HT-29 (cell line): ENCODE measurements at places on chromosomes 6 and 20.

- peak; percentile 29 for DNase-seq
Measured at GRCh38 chr6:159929819-159930218, 39.0 kb downstream of the MAS1 start.

DNA sequence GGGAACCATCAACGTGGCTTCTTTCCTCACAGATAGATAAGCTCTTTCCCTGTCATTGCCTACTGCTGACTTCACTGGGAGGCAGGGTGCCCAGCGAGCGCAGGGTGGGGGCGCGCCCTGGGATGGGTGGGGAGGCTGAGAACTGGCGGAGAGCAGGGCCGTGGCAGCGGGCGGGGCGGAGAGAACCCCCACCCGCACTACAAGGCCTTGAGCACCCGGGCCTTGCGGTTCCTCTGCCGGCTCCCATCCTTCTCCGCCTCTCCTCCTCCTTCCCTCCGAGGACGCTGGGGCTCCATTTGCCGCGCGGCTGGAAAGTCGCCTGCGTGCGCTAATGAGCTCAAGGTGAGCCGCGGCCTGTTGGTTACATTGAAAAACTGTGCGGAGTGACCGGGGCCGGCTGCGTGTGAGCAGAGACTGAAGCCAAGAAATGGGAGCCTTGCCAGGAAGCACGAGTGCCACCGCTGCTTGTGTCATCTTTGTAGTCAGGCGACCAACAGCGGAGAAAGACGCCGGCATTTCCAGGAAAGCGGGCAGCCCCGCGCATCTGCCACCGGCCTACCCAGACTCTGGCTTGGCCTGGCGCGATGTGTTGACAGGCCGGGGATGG is 963.5 kb upstream of the SLC35B3 start:
- no peak for DNase-seq

GRCh38 chr20:47304287-47304686 is 52.2 kb downstream of the ZMYND8 start:
- DNase-seq, result peak; percentile 92

DNA sequence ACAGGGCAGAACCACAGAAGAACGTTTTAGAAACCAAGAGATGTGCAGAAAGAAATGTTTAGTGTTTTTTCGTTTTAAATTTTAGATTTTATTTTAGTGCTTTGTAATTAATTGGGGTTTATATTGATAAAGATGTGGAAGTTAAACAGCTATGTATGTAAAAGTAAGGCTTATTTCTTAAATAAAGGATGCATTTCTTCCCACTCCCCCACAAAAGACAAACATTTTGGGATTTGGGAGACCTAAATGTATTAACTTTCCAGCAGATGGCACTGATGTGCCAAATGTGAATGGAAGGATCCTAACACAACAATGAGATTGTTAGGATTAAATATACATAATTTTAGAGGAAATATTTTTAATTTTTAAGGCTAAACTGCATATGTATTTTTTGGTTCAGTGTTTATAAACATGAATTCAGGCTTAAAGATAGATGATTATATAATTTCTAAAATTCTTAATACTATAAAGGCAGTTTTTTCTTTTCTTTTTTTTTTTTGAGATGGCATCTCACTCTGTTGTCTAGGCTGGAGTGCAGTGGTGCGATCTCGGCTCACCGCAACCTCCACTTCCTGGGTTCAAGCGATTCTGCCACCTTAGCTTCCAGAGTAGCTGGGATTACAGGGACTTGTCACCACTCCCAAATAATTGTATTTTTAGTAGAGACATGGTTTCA is 12.0 kb downstream of the PFDN4 start:
- peak; percentile 82 for DNase-seq

DNA sequence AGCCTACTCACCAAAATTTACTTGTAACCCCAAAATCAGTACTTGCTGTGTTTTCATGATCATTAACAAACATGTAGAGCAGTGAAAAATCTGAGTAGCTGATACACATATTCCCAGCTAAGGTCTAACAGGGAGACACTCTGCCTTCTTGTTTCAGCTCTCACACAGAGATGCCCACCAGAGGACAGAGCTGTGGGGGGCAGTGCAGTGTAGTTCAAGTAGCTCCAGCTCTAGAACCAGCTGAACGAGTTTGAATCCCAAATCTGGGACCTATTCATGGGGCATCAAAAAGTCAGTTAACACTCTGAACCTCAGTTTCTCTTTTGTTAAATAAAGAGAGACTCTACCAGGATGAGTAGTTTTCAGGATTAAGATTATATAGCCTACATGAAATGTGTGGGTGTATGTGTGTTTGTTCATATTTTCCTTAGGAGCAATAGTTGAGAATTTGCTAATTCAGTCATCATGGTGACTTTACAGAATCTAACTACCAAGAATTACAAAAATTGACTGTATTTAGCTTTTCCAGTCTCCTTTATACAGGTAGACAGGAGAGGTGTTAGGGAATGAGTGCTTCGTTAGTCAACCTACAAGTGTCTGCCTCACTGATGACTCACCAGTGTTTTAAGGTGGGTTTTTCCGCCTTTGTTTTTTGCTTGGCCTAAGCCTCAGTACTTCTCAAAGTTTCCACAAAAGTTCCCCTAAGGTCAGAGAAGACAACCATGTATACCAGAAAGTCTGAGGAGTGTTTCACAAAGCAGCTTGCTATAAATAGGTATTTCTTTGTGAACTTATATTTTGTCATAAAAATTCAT is 164.0 kb upstream of the RUNX2 start:
- no peak for DNase-seq

DNA sequence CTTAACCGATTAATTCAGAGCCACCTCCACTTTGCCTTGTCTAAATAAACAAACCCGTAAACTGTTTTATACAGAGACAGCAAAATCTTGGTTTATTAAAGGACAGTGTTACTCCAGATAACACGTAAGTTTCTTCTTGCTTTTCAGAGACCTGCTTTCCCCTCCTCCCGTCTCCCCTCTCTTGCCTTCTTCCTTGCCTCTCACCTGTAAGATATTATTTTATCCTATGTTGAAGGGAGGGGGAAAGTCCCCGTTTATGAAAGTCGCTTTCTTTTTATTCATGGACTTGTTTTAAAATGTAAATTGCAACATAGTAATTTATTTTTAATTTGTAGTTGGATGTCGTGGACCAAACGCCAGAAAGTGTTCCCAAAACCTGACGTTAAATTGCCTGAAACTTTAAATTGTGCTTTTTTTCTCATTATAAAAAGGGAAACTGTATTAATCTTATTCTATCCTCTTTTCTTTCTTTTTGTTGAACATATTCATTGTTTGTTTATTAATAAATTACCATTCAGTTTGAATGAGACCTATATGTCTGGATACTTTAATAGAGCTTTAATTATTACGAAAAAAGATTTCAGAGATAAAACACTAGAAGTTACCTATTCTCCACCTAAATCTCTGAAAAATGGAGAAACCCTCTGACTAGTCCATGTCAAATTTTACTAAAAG is 2.7 kb downstream of the FOXC1 start:
- DNase-seq, result peak; percentile 56

GRCh38 chr6:110389689-110390382 is 25.5 kb downstream of the DDO start:
- DNase-seq, result no peak

GRCh38 chr20:41334036-41334435 is 6.6 kb upstream of the LPIN3 start:
- DNase-seq, result no peak

GRCh38 chr6:63839485-63839884 is 203.9 kb downstream of the PHF3 start:
- no peak for DNase-seq

DNA sequence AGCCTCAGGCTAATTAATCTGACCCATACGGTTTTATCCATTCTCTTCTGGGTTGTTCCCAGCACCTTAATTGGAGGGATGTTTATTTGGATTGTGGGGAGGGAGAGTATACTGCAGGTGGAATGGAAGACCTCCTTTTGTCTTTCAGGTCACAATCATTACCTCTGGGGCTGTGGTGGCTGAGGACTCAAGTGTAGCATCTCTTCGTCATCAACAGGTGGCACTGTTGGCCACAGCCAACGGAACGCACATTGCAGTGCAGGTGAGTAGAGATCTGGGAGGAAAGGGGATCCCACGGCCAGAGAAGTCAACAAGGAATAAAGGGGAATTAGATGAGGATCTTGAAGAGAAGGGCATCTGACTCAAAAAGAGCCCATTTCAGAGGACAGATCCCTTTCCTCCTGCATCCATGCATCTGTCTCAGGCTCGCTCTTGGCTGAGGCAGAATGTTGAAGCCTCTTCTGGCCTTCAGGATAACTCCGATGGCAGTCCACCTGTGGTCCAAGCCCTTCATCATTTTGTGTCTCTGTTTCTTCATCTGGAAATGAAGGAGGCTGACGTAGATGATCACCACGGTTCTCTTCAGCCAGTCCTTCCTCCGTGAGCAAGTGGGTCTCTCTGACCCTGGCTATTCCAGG is 3.2 kb upstream of the DEF6 start:
- DNase-seq, result peak; percentile 61

DNA sequence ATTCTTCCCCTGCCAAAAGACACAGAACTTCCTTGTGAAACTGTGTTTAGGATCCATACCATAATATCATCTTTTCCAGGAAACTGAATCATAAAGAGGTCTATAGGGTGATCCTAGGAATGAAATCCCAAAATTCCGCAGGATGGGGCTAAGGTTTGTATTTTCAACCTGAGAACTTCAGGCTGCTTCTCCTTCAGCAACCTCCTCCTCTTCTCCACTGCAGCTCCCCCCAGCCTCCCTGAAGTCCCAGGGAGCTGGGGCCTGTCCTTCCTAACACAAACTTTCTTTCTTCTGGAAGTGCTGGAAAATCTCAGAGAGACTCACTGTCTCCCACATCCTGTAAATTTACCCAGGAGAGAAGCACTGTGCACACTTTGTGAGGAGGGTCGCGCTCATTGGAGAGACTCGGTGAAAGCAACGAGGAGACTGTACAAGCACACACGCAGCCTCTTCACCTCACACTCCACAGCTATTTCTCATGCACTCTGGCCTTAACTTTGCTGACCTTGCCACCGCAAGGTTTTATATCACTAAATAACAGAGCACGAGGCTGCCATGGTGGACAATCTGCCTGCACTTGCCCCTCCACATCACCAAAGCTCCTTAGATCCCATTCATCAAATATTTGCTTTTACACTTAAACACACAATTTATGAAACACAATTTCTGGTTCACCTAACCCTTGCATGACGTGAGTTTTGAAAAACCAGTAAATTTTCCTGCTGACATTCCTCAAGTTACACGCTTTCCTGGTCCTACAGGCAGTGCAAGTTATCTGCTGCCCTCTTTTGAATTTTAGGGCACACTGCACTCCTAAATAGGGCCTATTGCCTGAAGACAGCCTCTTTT is 14.3 kb downstream of the ID4 start:
- DNase-seq, result peak; percentile 51

DNA sequence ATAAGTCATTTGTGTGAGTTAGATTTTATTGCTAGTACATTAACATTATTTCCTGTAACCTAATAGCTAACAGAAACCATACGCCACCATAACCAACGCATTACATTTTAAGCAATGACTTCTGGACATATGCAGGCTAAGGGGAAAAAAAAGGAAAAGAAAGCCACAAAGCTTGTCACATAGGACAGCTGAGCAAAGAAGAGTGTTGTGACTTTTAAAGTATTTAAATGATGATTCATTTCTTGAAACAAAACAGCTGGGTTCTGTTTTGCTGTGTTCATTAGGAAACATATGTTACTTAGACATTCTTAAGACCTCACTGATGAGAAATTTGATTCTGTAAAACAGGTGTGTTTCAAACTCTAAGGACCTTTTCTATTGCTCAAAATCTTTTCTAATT is 171.4 kb downstream of the COL9A1 start:
- no peak for DNase-seq

GRCh38 chr20:57902473-57902872 is 192.7 kb upstream of the PMEPA1 start:
- DNase-seq, result peak; percentile 40

DNA sequence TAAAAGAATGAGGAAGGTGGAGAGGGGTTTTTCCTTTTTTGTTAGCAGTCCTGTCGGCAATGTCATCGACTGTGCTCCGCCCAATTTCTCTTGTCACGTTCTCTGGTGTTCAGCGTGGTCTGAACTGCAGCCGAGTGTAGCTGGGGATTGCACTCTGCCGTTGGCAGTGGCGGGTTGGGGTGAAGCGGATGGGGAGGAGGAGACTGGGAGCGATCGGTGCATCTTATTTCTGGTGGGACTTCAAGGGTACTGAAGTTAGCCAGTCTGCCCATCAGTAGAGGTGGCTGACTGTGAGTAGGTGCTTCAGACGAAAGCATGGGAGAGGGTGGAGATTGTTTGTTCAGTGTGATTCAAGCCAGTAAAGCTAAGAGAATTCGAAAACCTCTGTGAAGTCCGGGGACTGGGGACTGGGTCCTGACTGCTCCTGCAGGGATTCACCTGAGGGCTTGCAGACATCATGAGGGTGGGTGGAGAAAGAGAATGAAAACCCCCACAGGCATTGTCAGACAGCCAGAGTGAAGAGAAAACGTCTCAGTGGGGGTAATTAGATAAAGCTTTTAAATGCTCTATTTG is 5.1 kb downstream of the RREB1 start:
- peak; percentile 69 for DNase-seq

DNA sequence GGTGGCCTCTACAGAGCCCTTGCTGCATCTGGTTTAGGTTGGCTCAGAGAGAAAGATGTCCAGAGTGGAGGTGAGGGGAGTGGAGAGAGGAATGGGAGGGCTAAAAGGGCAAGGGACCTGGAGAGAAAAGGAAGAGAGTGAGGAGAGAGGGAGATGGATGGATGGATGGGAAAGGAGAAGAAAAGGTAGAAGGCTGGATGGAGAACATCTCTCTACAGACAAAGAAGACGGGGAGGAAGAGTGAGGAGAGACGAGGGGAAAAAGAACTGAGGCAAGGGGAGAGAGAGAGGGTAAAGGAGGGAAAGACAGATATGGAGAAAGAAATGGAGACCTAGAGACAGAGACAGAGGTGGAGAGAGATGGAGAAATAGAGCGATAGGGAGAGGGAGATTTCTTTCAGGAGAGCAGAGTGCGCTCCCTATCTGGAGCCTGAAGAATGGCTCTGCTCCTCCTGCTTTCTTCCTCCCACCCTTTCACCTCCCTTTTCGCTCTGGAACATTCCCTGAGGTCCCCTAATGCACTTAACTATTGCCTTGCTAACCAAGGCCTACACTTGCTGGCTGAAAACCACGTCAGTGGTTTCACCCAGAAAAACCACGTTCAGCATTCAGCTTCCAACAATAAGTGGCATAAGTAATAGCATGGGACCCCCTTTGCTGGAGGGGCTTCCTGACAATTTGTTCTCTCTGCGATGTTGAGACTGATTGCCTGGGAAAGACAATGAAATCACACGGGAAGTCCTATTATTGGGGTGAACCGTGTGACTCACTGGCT is 286.3 kb downstream of the CDH26 start:
- no peak for DNase-seq

DNA sequence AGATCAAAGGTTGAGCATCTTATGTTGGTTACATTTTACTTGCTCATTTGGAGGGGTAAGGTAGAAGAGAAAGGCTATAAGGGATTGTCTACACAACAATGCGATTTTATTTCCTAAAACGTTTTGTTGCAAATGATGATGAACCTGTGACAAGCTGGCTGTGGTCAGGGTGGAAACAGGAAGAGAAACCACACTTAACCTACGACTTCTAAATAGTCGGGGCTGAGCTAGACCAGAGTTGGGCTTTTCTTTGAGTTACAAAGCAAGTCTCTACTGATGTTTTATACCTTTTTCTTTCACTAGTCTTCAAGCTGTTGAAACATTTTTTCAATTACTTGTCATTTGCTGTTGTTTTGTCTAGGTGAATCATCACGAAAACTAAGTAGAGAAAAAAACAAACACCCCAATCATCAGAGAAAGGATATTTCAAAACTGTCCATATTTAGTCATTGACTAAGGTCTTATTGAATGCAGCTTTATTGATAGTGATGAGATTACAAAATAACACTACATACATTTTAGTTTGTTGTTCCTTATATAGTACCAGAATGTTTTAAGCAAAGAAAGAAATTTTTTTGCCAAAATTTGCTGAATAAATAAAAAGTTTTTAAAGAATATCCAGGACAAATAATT is 18.0 kb downstream of the KLHL31 start:
- no peak for DNase-seq

GRCh38 chr6:28884423-28885131 is 39.2 kb downstream of the TRIM27 start:
- no peak for DNase-seq
